H9 (cell line): ENCODE measurements at places on chromosomes 12 and 14.

DNA sequence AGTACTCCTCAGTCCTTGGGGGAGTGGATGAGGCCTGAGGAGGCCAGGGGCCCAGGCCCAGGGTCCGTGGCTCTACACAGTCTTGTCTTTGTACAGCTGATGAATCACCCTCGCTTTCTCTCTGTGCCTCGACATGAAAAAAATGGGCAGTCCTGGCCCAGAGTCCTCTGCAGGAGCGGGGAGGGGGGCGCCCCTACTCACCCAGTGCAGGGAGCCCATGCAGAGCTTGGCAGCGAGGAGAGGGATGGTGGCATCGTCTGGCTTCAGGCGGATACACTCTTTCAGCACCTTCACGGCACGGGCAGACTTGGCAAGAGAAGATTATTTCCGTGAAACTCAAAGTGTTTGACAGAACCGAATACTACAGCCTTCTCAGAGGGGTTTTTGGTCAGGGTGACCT lies 159.3 kb downstream of the TTC7B start:
- DNase-seq, result no peak

GRCh38 chr12:111453071-111453989 lies 47.6 kb downstream of the SH2B3 start:
- DNase-seq, result no peak

DNA sequence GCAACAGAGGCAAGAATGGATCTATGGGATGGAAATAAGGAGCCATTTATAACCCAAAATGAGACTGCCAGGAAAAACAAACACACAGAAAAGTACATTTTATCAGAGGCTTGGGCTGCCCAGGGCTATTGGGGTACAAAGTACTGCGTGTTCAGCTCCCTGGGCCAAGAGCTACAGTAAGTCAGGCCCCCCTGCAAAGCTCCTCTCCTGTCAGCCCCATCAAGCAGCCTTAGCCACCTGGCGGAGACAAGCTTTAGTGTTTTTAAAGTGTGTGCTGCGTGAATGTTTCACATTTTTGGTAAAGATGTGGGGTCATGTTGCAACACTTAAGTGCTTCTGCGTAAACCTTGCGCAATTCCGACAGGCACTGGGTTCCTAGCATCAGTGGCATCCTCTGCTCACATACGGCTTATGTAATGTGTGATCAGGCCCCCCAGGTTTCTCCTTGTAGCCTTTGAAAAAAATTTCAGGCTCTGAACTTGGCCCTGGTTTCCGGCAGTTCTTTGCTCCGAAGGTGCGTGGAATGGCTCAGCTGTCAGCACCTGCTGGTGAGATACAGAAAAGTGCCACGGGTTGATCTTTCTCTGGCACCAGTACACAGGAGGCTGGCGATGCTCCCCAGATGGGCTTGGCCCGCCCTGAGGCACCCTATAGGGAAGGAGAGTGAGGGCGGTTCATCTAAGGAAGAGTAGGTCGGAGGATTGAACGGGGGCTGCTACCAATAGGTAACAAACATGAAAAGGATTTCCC lies 198.7 kb upstream of the EEA1 start:
- DNase-seq, result peak; percentile 55

- DNase-seq, result no peak
Observed at GRCh38 chr12:114958538-114958937, 274.6 kb upstream of the TBX3 start.

DNA sequence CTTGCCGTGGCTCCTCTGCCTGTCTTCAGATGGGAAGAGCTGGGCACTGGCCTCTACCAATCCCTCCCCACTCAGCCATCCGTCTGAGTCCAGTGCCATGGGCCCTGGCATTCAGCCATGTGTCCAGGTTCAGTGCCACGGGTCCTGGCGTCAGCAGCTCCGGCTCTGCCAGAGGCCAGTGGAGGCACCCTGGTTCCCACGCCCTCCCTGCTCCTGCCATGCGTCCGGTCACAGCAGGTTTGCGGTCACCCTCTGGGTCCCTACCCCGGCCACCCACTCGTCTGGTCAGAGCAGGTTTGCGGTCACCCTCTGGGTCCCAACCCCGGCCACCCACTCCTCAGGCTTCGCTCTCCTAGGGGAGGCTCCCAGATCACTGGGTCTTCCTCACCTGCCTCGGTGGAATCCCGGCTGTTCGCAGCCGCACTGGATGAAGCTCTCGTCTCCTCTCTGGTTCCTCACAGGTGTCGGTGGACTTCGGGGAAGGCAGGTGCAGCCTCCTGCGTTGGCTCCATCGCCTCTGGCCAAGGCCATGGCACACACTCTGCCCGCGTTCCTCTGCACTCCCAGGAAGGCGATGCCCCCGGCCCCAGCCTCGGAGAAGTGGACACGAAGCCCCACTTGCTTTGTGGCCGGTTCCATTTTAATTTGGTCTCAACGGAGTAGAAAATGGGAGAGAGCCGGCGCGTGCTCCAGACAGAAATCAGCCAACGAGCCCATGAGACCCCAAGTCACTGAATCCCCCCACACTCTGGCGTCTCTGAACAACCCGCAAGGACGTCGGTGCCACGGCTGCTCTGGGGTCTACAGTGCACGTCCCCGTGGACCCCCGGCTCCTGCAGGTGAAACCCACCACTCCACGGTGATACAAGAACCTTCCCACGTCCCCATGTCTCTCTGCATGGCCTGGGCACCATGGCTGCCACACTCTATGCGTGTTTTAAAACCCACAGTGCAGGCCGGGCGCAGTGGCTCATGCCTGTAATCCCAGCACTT lies 47.8 kb upstream of the FBRSL1 start:
- no peak for DNase-seq

- DNase-seq, result no peak
Observed at GRCh38 chr12:3326850-3327780, 163.9 kb upstream of the PRMT8 start.

GRCh38 chr12:62724947-62725451 lies 210.0 kb downstream of the PPM1H start:
- DNase-seq, result peak; percentile 88

DNA sequence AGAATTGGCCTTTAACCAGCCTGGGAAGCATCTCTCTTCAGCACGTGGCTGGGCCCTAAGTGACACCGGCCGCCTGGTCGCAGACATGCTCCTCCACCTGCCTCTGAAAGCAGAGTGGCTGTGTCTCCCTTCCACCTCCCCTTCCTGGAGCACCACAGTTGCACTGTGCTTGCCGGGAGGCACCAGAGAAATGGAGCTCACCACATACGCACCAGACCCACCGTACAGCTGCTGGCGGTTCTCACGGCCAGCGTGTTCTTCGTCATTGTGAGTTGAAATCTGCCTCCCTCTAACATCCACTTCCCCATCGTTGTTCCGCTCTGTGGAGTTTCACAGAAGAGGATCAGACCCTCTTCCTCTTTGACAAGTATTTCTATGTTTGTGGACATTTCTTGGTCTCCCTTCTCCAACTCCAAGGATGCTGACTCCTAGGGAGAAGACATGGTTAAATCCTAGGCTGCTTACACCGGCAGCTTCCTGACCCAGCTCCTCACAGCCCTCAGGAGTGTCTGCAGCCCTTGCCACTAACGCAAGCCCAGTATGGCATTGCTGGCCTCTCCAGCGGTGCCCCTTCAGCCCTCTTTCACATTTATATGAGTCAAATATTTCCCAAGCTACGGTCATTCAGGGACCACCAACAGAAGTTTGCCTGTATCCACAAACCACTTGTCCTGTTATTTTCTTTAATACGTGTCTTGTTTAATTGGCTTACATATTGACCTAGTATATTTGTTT lies 11.5 kb upstream of the KRT5 start:
- no peak for DNase-seq
